ENCODE measurements at places on chromosomes 13 and 19.

GRCh38 chr13:47250146-47250545, 353.3 kb upstream of the HTR2A start:
- DNase-seq: no peak

DNA sequence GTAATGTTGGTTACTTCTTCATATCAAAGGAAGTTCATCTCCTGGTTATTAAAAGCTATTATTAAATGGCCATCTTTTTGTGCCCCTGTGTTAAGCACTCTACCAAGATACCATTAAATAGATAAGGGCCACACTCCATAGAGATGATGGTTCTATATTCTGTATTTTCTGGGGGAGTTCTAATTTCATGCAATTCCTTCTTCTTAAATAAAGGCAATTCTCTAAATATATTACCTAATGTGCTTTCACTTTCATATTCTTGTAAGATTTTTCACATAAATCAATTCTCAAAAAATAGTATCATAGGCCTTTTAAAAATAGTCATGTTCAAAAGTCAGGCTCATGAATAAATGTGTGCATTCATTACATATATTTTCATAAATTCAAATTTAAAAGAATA, 47.0 kb upstream of the USPL1 start:
- DNase-seq: no peak

- no peak for DNase-seq
These were observed 9.5 kb downstream of the RAB8A start for GRCh38 chr19:16121141-16121540.

- no peak for DNase-seq
These were observed 34.6 kb downstream of the CYP4F2 start for GRCh38 chr19:15863272-15863671.

GRCh38 chr19:40416918-40417642, 3.9 kb upstream of the PRX start:
- DNase-seq: no peak

GRCh38 chr19:28170066-28170465, 1042.9 kb downstream of the UQCRFS1 start:
- no peak for DNase-seq

DNA sequence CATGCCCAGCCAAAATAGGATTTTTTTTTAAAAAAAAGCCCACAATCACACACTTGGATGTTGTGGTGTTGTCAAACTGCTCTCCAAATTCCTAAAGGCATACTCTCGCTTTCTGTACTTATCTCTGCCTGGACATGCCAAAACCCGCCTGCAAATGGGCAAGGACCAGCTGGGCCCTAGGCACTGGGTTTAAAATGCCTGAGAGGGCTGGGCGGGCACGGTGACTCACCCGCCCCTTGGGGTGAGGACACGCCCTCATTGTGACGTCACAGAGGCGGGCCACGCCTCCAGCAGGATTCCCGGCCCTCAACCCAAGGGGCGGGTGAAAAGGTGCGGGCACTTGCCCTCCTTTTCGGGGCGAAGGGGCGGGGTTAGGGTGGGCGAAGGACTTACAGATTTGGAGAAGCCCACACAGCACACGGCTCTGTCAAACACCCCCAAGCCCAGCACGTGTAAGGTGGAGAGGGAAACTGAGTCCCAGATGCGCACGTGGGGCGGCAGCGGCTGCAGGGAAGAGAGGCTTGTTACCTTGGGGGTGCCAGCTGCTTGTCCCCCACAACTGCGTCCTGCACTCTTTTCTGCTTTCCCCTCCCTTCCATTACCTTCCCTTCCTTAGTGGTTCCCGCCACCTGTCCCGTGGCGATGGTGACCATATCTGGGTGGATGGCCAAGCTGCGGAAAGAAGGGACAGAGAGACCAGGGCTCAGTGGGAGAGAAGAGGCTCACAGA, 6.6 kb downstream of the EML2 start:
- DNase-seq: peak; percentile 33

GRCh38 chr19:17125728-17126677, 50.4 kb downstream of the MYO9B start:
- peak; percentile 47 for DNase-seq

DNA sequence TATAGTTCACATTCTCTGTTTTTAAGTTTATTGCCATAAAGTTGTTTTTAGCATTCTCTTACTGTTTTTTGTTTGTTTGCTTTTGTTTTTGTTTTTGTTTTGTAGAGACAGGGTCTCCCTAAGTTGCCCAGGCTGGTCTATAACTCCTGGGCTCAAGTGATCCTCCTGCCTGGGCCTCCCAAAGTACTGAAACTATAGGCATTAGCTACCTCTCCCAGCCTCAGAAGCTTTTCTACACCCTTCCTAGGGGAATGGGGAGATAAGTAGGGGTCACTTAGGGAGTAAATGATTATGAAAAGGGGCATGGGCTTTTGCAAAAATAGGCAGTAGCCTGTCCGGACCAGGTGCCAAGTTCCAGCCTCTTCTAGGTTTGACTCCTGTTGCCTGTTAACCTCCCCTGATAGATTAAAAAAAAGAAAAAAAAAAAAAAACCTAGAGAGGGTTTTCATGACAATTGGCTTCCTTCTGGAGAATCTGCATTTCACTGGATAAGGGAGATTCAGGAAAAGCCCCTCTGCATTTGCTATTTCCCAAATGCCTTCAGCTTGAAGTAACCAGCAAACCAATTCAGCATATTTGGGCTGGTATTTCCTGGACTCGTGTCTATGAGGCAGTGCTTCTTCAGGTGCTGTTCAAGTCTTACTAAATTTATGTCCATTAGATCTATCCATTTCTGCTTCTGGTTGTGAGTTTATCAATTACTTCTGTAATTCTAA, 216.8 kb downstream of the TM9SF2 start:
- DNase-seq: no peak

DNA sequence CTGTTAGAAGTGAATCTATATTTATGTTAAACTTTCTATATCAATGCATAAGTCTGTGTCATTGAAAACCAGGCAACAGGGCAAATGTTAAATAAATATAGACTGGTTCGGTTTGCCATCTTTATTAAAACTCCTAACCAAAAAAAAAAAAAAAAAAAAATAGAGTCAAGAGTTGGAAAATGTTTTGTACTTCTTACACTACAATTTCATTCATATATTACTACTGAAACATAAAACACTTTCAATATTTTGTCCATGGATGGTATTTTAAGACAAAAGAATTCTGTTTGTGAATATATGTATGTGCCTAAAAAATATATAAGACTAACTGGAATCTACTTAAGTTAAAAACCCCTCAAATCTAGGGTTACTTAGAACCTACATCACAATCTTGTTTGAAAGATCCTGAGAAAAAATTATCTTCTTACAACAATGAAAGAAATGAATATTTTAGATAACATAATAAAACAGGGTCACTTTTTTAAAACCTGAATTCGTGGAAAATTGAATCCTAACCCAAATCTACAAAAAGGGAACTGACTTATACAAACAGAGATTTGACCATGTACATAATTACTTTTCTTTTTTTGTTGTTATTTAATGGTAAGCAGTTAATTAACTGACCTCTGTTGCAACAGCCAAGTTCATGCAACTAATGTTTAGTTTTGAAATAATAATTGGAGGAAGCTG, 5.1 kb downstream of the DACH1 start:
- DNase-seq: no peak

- DNase-seq: no peak
These were observed 3.7 kb downstream of the ARHGAP33 start for GRCh38 chr19:35779033-35779432.

GRCh38 chr13:60679131-60679530, 282.1 kb downstream of the TDRD3 start:
- DNase-seq: no peak

- DNase-seq: no peak
These were observed 16.8 kb downstream of the DAPK3 start for GRCh38 chr19:3954107-3954506.
